ENCODE measurements at places on chromosomes 2 and 18.

GRCh38 chr2:175164235-175164634 lies 3.8 kb downstream of the ATF2 start:
- no peak for DNase-seq

DNA sequence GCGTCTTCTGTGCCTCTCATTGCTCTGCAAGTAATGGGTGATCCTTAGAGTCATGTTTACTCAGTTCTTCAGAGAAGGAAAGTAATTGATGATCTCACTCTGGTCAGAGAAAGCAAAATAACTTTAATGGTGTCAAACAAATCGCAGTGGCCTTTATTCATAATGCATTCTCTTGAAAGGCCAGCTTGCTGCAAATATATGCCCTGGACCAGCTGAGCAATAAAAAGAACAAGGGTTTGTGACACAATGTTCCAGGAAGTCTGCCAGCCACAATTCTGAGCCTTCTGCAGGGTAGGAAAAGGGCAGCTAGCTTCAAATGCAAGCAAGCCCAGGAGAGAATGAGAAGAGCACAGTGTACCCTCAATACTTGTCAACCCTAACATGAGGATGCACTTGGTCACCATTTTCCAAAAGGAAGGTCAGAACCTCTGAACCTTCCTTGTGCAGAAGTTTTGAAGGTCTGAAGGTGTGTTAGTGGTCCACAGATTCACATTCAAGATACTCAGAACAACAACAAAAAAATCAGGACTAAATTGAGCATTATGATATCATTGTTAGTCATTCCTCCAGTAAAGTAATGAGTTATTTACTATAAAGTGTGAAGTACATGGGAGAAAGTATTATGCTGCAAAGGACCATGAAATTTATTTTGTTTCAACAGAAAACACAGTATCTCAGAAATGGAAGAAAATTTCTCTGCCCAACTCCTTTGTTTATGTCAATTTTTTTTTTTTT lies 355.6 kb downstream of the PAX3 start:
- no peak for DNase-seq

DNA sequence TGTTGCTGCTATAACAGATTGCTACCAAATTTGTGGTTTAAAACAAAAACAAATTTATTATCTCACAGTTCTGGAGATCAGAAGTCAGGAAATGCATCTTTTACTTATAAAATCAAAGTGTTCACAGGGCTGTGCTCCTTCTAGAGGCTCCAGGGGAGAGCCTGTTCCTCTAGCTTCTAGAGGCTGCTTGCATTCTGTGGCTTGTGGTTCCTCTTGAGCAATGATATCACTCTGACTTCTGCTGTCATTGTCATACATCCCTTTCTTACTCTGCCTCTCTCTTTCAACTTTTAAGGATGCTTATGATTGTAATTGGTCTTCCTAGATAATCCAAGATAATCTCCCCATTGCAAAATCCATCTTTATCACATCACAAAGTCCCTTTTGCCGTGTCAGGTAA lies 6.1 kb upstream of the DCC start:
- no peak for DNase-seq

GRCh38 chr2:162919111-162919510 lies 80.5 kb upstream of the KCNH7 start:
- no peak for DNase-seq

- no peak for DNase-seq
Measured at GRCh38 chr2:65325066-65325465, 97.4 kb downstream of the ACTR2 start.

DNA sequence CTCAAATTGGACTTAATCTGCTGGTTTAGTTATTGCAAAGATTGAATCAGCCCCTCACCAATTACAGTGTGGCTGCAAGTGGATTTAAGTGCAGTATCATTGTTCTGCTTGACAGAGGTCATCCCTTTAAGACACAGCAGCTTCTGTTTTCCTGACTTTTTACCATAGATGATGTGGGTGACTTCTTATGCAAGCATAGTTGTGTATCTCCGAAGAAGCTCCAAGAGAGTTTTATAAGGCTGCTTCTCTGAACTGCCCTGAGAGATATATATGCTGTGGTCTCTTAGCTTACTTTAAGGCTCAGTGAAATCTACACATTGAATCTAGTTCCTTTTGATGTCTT lies 3.5 kb downstream of the TRIB2 start:
- no peak for DNase-seq

DNA sequence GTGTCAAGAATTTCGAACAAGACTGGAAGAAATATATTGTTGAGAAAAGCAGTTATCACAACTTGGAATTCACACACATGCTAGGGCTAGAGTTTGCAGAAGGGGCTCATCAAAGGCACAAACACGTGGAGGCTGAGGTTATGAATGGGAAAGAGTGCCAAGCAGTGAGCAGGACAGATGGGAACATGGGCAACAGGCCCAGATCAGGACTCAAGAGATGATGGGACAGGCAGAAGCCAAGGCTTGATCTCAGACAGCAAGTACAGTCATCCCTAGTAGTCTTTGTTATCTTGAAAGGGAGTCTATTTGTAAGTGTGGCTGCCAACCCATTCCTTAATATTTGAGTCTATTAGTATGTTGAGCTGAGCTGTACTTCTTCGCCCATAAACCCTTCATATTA lies 22.2 kb upstream of the EPC2 start:
- DNase-seq, result no peak

DNA sequence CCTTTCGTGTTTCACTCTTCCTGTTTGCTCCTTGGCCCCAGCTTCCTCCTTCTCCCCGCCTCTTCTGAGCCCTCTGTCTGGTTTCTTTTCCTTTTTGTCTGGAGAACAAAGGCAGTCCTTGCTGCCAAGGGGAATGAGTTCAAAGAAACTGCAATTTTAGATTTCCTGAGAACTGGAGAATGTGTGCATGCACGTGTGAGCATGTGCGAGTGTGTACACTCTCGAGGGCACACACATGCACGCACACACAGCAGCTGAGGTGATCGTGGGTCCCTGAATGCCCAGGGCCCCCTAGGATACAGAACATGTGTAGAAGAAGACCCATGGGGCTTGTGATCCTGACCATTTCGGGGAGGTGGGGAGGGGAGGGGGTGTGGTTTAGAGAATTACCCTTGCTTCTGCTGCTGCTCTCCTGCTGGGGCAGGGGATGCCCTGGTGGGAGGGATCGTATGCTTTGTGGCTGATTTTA lies 151.8 kb downstream of the DYSF start:
- DNase-seq, result no peak

DNA sequence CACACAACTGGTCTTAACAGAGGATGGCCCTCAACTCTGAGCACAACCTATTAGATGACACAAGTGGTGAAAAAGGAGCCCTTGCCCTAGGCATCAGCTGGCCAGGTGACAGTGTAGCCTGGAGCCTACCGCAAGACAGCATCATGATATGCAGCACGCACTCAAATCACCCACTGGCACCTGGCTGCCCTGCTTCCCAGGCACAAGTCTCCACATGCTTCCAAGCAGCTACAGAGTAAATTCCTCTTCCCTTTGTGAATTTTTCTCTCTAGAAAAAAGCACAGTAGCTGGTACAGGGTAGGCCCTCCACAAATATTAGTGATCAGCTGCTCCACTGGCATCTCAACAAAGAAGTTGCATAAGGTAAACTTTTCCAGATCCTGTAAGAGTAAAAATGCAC lies 6.0 kb downstream of the FBXO15 start:
- no peak for DNase-seq

DNA sequence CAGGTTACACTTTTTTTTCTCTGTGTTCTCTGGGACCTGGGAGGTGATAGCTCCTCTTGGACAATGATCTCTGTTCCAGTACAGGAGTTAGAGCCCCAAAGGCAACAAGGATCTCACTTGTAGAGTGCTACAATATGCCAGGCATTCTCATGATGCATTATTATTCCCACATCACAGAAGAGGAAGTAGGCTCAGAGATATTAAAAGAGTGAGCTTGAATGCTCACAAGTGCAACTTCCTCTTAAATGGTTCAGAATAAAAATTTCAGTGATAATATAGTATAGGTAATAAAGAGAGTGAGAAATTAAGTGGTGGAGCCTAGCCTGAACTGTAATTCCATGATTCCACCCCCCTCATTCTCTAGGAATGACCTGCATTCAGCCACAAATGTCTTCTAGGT lies 21.4 kb downstream of the POLE4 start:
- DNase-seq, result no peak

DNA sequence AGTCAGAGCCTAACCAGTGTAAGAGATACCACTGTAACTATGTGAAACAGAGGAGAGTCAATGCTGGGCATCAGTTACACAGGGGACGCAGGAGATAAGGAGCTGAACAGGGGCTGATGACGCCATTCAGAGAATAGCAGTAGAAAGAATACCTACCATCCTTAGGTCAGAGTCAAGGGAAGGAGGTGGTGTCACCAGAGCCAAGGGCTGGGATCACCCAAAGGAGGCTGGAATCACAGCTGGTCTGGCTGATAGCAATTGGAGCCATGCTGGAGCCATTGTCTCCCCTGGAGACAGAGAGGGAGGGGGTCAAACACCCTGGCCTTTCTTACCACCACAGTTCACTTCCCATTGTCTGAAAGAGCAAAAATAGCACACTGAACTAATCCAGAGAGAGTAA lies 37.3 kb upstream of the C18orf32 start:
- no peak for DNase-seq

- no peak for DNase-seq
Measured at GRCh38 chr2:229206548-229206947, 64.5 kb downstream of the PID1 start.

GRCh38 chr2:17252258-17252657 lies 266.0 kb downstream of the RAD51AP2 start:
- no peak for DNase-seq

DNA sequence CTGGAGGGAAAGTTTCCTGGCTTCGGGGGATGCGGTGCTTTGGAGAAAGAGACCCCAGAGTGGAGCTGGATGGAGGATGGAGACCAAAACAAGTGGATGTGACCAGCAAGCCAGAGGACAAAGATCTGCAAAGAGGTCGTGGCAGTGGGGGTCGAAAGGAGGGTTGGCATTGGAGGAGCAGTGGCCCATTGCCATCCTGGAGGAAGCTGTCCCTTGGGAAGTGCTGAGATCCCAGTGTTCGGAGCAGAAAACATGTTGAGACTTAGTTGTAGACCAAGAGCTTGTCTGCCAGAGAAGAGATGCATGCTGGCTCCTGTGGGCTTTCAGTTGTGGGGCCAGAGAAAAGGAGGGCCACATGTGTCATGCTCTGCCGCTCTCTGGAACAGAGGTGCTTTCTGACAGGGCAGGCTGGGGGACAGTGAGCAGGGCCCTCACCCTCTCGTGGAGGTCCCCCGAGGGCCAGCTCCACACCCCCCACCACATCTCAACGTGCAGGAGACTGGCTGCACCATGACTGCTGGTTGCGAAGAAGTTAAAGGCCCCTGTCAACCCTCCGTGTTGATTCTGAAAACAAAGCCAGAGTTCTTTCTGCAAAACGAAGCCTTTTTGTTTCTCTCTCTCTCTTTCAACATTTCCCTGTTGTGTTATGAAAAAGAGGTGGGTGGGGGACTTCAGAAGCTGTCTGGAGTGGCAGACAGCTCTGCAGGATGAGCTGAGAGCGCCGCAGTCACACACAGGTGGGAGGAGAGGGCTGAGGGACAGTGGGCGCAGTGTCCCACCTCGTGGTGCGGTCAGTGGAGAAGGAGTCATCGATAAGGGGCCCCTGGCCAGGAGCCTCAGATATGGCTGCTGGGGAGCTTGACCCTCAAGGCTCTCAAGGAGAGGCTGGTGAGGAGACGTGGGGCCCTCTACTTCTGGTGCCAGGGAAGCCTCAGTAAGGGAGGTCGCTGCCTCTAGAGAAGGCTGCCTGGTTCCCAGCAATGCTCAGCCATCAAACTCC lies 77.6 kb upstream of the BCL2L11 start:
- no peak for DNase-seq

GRCh38 chr2:104332731-104333130 lies 521.2 kb upstream of the POU3F3 start:
- DNase-seq, result no peak

- no peak for DNase-seq
Measured at GRCh38 chr2:101047774-101048173, 45.7 kb downstream of the RPL31 start.

DNA sequence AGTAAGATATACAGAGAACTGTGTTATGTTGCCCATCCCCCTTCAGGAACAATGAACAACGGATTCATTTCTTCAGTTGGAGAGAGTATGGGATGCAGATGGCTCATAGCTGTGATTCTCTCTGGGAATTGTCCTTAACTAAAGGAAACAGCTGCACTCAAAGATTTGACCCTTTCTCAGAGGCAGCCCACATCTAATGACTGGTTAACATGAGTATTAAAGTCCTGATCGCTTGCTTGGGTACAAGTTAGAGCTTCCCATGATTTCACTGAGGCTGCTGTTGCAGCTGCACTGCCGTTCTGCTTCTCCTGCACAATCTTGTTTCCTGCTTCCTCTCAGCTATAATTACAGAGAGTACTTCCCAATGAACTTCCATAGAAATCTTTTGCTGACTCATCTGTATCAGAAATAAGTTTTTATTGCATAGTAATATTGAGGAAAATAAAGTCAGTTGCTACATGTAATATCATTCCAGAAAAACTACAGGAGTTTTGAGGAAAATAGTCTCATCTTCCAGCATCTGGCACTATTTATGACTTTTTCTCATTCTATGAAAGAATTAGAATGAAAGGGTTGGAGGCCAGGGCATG lies 12.8 kb upstream of the SCN9A start:
- DNase-seq, result no peak

- no peak for DNase-seq
Measured at GRCh38 chr2:64808092-64808491, 154.4 kb upstream of the SERTAD2 start.

DNA sequence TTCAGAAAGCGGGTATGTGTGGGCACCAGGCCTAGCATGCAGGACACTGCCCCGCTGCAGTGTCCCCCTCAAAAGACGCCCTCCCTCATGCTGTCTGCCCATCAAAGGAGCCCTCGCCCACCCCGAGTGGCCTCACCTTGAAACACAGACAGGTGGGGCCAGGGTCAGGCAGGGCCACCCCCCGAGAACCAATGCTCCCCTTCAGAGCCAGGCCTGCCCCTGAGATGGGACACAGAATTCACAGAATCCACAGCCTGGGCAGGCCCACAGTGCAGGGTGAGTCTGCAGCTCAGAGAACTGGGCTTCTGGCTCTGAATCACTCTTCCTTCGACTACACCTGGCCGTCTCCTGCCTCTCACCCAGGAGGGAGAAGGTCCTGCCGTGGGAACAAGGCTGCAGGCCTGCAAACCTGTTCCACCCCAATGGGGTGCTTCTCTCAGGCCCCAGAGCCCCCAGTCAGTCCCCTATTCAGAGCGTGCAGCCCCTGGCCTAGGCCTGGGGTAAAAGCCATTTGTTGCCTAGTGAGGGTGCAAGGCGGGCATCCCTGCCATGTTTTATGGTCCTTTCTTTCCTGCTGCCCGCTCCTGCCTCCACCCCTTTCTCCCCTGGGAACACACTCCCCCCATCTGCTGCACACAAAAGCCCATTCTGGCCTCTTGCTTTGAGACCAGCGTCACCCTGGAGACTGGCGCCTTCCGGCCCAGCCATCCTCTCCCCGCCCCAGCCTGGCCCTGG lies 11.3 kb upstream of the ARHGEF4 start:
- no peak for DNase-seq

Measured in T-cell (primary cell).